SK-MEL-5 (cell line): ENCODE measurements at places on chromosomes 5 and 9. TPM values are rescaled to one million over a fixed set of nuclear protein-coding genes. Genes with fewer than 3 reads are reported as not detected.

DNA sequence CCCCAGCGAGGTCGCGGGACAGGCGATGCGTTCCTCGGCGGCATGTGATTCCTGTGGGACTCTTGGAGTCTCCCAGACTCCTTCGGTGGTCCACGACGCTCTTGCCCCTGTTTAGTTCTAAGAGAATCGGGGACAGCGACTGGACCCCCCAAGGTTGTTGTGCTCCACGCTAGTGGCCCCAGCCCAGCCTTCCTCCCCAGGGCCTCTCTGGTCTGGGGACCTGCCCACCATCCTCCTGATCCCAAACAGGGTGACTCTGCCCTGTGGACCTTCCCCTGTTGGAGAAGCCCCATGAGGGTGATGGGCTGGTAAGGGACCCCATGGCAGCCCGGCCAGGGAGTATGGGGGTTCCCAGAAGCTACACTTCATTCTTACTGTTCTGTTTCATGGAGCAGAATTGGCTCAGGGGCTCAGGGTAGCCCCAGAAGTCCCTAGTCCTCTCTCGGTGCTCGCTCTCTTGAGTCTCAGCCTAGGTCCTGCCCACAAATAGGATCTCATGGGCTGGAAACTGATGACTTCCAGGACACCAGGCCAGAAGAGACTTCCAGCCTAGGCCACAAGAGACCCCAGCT lies 880 bp downstream of the CARD19 start:
- no peak for DNase-seq

DNA sequence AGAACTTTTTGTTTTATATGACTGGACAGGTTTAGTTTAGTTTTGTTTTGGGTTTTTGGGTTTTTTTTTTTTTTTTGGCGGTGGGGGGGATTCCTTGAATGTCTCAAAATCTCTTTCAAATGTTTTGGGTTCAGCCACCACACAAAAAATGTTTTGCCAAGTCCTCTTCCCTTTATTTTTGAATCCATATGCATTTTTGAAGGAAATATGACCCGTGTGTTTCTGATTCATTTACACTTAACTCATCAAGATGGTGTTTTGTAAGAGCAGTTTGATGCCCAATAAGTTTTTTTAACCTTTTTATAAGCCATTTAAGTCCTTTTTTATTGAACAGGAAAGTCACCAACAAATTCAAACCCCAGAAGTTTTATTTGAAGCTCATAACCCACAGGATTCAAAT lies 209.8 kb downstream of the CWC27 start:
- DNase-seq, result no peak

DNA sequence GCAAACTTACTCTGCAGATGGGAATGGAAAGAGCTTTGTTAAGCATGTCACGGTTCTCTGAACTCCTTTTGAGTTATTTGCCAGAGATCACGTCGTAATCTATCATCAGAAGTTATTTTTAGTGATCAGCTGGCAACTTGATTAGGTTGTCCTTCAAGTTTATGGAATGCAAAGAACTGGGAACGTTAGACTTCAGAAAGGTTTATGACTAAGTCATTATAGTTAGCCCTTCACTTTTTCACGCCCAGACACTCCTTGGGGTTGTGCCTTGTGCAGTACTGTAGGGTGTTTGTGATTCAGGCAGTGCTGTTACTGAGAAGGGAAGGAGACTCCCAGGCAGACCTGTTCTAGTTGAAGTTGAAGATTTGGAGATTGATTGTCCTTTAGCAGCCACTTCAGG lies 26.8 kb upstream of the PHF2 start:
- no peak for DNase-seq

DNA sequence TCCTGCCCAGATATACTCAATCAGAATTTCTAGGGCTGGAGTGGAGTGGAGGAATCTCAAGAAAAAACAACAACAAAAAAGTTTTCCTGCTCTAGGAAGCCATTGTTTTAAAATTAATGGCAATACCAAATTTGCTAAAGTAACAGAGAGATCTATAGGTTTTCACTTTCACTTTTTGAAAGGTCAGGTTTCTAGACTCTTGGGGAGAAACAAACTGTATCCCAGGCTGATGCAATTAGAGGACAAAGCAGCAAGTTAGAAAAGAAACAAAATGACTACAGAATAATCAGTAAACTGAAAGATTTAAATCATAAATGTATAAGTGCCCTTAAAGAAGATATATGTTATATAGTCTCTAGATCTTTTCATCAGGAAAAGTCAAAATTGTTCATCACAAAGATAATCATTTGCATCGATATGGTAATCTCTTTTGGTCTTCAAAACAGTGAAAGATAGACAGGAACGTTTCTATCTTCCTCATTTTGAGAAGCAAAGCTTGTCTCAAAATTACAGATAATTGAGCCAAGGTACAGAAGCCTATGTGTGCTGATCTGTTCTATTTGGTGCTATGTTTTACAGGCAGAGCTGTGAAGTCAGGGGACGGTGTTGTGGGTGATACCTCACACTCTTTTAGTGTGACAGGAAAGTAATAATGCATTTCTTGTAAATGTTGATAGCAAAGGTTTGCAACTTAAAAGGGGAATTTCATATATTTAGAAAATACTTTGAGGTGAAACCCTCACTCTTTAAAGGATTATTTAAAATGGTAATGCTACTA lies 1746.6 kb upstream of the C9orf72 start:
- DNase-seq, result no peak

- DNase-seq, result no peak
Measured at GRCh38 chr5:69415584-69415958, 655 bp downstream of the MARVELD2 start.

The DMRT3 gene
- not detected in 2 replicates for total RNA-seq

The PRR16 gene
- total RNA-seq, result 1.2 and 1.5 TPM in 2 replicates

The PCDHGA1 gene
- 0.63 and 0.67 TPM in 2 replicates for total RNA-seq

The FCN2 gene
- total RNA-seq, result not detected in 2 replicates

The SLC46A2 gene
- total RNA-seq, result not detected in 2 replicates

The FAM163B gene
- total RNA-seq, result not detected in 2 replicates

The CCDC192 gene
- not detected in 2 replicates for total RNA-seq

The PTPN3 gene
- 5.7 and 7.1 TPM in 2 replicates for total RNA-seq

The ADGRV1 gene
- 0.21 and 0.58 TPM in 2 replicates for total RNA-seq
